NB4 (cell line): ENCODE measurements at places on chromosomes 1 and 21.

DNA sequence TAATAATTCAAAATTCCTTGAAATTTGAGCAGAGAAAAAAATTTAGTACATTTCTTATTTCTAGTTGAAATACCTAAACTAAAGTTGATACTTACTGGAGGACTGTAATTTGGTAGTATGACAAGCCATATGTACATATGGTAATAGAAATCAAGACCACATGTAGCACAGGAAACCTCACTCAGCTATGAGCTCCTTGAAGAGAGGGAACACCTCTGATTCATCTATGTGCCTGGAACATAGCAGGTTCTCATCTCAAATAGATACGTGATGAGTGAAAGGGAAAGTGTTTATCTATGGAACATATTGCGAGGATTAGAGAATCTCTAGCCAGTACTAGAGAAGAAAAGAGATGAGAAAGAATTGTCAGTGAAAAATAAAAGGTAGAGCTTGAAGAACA, 47.9 kb upstream of the GNG4 start:
- DNase-seq = no peak

DNA sequence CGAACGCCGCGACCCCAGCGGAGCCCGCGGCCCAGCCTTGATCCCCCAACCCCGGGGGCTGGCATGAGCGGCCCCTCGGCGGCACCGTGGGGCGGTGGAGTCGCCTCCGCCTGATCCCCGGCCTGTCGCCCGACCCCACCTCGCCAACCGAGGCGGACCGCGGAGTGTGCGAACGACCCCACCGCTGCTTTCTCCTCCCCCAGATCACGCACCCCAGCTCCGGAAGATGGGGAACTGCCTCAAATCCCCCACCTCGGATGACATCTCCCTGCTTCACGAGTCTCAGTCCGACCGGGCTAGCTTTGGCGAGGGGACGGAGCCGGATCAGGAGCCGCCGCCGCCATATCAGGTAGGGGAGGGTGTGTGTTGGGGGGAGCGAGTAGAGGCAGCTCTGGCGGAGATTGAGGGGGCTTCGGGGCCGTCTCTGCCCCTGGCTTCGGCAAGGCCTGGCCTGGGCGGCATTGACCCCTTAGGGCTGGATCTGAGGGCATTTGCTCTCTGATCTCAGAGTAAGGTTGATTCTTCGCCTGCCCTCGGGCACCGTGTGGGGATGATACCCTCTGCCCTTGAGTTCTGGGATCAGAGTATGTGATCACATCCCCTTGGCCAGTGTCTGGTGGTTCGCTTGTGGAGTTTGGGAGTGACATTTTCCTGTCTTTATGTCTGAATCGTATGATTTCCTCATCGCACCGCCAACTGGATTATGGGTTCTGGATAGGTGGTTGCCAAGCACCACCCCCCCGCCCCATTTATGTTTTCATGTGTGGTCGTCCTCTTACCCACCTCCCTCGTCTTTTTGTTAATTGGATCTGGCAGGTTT, 668 bp downstream of the RNF11 start:
- DNase-seq = peak; percentile 50

DNA sequence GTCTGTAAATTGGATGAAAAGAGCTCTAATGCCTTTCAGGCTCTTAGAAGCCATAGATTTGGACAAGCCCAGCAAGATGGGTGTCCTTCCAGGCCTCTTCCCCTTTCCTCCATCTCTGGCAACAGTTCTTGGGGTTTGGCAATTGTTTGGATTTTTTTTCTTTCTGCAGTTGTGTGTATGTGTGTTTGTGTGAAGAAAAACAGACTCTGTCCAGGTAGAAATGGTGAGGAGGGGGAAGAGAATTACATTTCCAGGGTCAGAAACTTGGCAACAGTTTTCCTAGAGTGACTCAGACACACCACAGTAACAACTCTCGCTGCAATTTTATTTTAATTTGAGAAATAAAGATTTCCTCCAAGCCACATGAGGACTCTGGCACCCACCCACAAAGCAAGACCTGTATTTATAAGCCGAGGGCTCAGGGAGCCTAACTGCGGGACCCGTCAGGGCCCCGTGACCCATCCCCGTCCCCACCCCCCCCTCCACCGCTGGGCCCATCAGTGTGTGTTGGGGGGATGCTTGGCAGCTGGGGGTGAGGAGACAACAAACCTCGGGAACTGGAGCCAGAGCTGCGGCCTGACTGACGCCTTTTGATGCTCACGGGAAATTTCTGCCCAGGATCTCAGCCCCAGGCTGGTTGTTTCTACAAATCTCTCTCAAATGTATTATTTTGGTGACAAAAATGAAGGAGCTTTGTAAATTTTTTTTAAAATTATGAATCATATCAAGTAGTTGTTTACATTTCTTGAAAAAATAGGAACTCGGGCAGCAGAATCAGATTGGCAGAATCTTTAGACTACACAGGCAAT, 4.4 kb downstream of the TMEM200B start:
- no peak for DNase-seq

GRCh38 chr1:110185181-110185580, 24.9 kb upstream of the KCNC4 start:
- DNase-seq = no peak

DNA sequence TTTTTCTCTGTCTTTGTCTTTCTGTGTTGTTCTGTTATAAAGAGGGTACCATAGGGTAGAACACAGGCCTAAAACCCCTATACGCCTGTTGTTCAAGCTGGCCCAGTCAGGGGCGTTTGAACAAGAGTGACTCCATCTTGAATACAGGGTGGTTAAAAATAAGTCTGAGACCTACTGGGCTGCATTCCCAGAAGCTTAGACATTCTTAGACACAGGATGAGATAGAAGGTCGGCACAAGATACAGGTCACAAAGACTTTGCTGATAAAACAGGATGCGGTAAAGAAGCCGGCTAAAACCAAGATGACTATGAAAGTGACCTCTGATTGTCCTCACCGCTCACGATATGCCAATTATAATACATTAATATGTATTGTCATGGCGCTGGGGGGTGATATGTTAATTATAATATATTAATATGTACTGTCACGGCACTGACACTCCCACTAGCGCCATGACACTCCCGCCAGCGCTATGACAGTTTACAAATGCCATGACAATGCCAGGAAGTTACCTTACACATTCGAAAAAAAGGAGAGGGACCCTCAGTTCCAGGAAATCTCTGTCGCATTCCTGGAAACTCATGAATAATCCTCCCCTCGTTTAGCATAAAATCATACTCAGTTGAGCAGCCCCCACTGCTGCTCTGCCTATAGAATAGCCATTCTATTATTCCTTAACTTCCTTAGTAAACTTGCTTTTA, 58.5 kb upstream of the KLHDC7A start:
- no peak for DNase-seq
